ENCODE measurements at places on chromosomes 2 and 18.

- DNase-seq, result no peak
Measured at GRCh38 chr2:65165558-65165957, 35.7 kb upstream of the RAB1A start.

GRCh38 chr18:73331212-73331772, 463.5 kb upstream of the NETO1 start:
- no peak for DNase-seq

DNA sequence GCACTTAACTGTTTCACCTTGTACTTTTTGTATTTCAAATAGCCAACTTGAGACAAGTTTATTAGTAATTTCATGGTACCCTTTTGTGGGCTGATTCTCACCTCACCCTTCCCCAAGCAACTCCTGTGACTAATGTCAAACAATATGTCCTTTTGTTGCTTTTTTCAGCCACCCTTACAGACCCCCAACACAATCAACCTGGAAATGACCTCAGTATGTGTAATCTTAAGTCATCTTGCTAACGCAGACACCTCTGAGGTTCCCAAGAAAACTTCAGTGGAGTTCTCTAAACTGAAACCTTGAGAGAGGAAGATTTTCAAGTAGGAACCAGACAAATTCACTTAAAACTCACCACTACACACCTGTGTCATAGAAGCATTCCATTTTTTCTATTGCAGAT, 69.5 kb downstream of the KYNU start:
- no peak for DNase-seq

GRCh38 chr2:236715491-236715961, 145.9 kb downstream of the ACKR3 start:
- DNase-seq, result no peak

GRCh38 chr2:240136013-240136670, at the start of gene COPS9:
TSS of gene COPS9 (minus strand) at chr2:240136305. CDS start at chr2:240136284, 21 bp downstream.
- DNase-seq, result peak; percentile 43

- no peak for DNase-seq
Measured at GRCh38 chr2:97953853-97954252, 41.9 kb downstream of the TMEM131 start.

DNA sequence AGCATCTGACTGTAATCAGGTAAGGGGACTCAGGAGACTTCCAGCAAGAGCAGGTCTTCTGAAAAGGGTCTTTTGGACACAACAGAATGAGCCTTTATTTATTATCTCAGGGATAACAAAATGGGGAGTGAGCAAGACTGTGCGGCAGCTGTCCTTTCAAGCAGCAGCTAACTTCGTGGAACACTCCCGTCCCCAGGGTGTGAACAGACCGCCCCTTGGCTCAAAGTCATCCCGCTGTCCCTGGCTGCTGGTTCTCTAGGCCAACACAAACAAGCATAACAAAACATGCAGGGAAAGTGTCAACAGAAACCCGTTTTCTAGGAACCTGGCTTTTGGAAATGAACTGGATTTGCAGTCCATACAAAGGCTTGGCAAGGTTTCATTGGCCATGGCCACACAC, 787.9 kb upstream of the FANCL start:
- DNase-seq, result no peak

GRCh38 chr2:45120546-45120945, 111.3 kb upstream of the SIX2 start:
- no peak for DNase-seq

GRCh38 chr2:73931531-73932500, 5.1 kb downstream of the DGUOK start:
- DNase-seq, result no peak

DNA sequence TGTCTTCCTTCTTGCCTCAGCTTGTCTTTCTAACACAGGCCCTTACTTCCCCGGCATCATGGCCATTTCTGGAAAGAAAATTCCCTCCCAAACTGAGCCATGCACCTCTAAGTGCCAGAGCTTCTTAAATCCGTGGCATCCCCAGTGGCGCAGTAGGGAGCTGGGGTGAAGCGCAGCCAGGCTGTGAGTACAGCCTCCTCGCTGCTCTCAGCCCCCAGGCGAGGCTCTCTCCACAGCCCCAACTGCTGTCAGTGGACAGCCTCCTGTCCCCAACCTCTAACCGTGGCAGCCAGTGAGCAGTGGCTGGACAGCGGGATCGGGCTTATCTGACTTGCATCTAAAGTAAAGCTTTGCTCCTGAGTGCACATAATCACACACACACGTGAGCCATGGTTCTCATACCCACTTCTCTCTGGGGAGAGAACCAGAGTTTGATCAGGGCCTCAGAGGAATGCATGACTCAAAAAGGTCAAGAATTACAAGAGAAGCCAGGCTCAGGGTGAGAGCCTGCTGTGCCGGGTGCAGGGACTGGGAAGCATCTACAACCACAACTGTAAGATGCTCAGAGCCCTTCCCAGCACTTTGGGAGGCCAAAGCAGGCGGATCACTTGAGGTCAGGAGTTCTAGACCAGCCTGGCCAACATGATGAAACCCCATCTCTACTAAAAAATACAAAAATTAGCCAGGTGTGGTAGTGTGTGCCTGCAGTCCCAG, 50.7 kb downstream of the SFXN5 start:
- DNase-seq, result peak; percentile 83

DNA sequence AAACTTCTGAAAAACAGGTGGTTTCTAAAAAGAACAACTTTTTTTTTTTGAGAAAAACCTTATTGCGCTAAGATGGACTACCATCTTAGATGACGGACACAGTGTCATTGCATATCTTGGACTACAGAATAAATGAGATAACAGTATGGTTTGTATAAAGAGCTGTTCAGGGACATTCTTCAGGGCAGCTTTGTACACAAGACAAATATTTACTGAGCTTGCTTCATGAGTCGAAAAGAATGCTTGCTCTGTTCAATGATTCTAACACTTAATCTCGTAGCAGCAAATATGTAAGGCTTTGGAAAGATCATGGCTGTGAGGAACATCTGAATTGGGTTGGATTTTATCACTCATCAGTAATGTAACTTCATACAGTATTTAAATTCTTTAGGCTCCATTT, 282.5 kb upstream of the CWC22 start:
- DNase-seq, result no peak

DNA sequence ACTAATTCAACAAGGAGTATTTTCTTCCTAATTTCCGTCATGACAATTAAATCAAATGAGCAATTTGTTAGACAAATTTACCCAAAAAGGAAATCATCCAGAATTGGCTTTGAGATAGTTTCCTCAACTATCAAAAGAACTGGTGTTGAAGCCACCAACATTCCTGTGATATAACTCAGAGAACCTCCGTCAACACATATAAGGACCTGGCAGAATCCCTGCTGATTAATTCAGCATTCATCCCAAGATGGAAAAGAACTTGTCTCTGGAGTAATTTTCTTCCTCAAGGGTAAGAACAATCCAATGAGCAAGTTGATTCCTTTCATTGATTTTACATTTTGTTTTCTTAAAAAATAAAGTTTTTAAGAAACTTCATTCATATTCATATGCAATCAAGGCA, 62.0 kb downstream of the MBD2 start:
- peak; percentile 50 for DNase-seq

DNA sequence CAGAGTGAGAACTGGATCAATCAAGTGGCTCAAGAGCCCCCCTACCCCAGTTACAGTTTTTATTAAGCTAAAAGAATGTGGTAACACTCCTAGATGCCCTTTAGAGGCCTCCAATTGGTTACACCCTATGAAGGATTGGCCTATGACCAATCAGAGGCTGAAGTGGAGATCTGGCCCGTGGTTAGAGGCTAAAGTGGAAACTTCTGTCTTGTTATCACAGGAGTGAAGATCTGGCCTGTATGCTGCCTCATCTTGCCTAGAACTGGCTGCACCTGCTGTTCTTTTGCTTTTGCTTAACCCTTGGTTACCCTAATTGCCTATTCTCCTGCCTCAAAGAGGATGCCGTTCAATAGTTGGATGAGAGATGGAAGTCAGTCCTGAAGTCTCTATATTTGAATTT, 100.1 kb upstream of the MAP2 start:
- no peak for DNase-seq

- DNase-seq, result no peak
Measured at GRCh38 chr2:235157746-235158482, 206.1 kb downstream of the SH3BP4 start.

GRCh38 chr2:213199871-213200270, 48.5 kb upstream of the IKZF2 start:
- DNase-seq, result no peak

- no peak for DNase-seq
Measured at GRCh38 chr2:137829251-137829650, 135.0 kb upstream of the HNMT start.

GRCh38 chr2:6927186-6927585, 10.0 kb downstream of the RNF144A start:
- DNase-seq, result no peak

DNA sequence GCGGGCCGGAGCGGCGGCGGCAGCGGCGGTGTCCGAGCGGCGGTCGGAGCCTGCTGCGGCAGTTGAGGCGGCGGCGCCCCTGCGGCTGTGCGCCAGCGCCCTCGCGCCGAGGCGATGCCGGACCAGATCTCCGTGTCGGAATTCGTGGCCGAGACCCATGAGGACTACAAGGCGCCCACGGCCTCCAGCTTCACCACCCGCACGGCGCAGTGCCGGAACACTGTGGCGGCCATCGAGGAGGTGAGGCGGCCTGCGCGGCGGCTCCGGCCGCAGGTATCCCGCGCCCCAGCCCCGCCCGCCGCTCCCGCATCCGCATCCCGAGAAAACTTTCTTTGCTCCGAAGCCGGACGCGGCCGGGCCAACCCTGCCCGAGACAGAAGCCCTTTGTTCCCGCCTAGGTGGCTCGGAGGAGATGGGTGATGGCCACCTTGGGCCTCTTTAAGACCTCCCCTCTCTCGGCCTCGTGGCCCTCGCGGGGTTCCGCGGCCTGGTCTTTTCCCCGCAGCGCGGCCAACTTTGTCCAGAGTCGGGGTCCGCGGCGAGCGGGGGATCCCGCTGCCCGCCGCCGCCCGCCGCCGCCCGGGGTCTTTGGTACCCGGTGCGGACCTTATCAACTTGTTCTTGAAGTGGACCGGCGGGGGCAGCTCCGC, 504 bp downstream of the ASAP2 start:
- DNase-seq, result no peak

- peak; percentile 25 for DNase-seq
Measured at GRCh38 chr18:7535436-7536205, 31.5 kb upstream of the PTPRM start.

DNA sequence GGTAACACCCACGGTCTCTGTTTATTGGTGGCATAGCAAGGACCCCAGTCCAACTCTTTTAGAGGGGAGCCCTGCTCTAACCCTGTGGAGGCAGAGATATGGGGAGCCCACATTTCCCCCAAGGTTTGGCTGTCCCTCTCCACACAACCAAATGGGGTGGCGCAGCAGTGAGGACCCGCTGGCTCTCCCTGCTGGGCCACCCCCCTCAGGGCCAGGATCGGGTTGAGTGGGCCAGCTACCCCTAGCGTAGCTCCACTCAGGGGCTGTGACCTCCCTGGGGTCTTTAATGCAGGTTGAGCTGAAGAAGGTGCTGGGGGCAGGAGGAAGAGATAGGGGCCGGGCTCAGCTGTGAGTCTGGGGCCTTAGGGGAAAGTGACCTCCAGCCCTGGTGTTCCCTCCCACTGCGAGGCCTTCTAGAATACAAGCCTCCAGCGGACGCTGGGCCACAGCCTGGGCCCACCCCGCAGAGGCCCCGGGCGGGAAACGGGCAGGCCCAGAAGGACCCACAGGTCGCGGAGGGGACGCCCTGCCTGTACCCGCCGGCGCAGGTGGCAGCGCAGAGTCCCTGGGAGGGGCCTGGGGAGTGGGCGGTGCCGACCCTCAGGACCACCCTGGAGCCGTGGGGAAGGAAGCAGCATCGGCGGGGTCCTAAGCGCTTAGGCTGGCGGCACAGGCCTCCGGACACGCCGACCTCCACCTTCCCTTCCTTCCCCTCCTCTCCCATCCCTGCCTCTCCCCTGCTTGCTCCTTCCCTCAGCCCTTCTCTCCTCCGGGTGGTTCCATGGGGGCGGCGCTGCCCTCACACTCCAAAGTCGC, 9.6 kb downstream of the CROCC2 start:
- DNase-seq, result no peak

DNA sequence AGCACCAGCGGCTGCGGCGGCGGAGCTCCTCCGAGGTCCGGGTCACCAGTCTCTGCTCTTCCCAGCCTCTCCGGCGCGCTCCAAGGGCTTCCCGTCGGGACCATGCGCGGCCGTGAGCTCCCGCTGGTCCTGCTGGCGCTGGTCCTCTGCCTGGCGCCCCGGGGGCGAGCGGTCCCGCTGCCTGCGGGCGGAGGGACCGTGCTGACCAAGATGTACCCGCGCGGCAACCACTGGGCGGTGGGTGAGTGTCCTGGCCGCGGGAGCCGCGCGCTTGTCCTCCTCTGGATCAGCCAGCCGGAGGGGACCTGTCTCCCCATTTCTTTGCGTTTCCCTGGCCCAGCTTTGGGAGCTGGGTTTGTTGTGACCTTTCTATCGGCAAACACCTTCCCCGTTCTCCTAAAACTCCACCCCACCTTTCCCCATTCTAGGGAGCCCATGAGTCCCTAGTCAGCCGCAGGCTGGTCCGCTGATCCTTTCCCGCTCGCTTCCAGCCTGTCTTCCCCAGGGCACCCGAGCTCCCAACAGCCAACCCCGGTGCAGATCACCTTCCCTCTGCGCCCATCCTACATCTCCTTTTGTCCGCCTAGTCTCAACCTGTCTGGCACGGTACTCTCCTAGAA, 316 bp downstream of the GRP start:
- DNase-seq, result no peak

DNA sequence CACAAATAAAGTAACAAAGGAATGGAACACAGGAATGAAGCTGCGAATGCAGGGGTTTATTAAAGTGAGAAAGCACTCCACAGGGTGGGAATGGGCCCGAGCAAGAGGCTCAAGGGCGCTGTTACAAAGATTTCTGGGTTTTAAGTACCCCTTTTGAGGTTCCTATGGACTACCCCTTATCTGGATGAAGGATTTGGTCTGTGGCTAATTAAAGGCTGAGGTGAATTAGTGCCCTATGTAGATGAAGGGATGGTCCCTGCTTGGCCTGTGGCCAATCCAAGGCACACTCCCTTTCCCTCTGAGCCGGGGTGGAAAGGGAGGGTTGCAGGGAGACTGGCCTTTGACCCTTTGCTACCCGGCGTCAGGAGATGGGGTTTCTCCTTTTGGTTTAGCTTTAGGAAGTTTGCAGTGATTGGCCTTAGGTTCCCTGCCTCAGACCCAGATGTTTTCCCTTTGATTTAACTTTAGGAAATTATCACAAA, 47.5 kb upstream of the CNGA3 start:
- no peak for DNase-seq

GRCh38 chr2:233090879-233091278, 30.7 kb downstream of the INPP5D start:
- no peak for DNase-seq

GRCh38 chr2:235910067-235910466, 258.1 kb downstream of the GBX2 start:
- no peak for DNase-seq

GRCh38 chr2:126786765-126787164, 111.9 kb upstream of the TEX51 start:
- DNase-seq, result no peak
